ENCODE measurements at places on chromosomes 11 and 22.

DNA sequence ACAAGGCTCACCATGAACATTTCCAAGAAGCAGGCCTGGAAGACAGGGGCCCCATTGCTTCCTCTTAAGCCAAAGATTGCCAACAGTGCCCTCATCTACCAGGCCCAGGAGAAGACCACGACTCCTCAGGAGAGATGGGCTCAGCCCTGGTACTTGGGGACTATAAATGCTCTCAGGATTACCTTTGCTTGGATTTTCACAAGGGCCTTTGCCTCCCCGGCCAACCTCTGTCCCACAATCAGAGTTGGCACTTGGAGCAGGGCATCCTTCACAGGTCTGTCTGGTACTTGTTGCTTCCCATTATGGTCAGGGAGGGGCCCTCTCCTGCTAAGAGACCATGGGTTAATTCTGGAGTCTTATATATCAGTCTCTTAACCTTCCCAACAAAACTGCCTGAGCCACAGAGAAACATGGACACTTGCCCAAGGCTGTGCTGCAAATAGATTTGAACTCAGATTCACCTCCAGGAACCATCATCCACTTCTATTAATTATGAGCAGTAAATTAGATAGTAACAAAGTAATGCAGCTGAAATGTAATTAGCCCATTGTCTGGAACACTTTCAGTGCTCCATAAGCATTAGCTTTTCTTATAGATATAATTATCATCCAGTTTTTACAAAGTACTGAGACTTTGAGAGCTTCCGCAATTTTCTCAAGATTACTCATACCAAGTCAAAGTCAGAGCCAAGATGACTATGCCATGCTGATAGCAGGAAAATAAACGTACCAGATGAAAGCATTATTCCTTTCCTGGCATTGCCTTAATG is 33.5 kb downstream of the POU2AF3 start:
- DNase-seq, result no peak

DNA sequence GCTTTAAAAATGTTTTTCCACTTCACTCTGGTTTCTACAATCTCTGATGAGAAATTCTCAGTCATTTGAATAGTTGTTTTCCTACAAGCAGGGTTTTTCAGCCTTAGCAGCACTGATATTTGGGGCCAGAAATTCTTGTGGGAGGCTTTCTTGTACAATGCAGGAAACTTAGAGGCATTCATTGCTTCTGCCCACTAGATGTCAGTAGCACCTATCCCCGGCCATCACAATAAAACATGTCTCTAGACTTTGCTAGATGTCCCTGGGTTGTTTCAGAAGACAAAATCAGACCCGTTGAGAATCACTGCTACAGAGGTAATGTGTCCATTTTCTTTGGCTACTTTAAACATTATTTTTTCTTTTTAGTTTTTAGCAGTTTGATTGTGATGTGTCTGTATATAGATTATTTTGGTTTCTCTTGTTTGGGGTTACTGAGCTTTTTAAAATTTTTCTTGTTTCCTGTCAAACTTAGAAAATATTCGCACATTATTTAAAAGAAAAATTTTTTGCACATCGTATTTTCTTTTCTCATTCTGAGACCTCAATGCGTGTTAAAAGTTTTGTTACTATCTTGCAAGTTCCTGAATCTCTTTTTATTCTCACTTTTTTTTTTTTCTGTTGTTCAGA is 60.8 kb upstream of the CCDC179 start:
- DNase-seq, result no peak

DNA sequence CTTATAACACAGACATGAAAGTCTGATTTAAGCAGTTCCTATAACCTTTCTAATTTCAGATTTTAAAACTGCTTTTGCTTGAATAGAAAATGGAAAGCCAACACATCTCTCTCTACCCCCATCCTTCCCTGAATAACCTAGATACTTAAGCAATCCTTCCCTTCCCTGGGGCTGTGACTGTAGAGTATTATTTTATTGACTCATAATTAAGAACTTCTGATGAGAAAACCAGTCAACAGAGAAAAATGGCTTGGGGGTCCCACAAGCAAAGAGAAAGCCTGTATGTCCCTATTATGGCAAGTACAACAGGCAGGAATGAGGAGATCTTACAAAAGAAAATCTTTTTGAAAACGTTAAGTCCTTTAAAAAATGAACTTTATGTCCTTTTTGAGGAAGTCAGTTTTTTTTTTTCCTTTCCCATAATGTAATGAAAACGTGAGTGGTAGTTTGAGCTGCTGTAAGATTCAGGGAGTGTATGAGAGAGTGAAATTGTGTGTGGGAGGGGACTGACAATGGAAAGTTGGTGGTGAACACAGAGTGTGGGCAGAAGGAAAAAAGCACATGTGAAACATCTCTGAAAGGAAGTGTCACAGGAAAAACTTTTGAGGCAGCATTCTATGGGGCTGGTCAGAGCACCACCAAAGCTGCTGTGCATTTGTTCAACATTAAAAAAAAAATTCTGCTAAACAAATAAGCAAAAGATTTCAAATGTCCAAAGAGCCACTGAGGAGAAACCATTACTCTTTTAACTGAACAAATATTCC is 154.6 kb downstream of the MAML2 start:
- DNase-seq, result no peak

GRCh38 chr11:71246559-71246958 is 5.8 kb downstream of the SHANK2 start:
- DNase-seq, result no peak

- DNase-seq, result no peak
These were observed 82.2 kb upstream of the AKIP1 start for GRCh38 chr11:8828580-8829361.

- peak; percentile 43 for DNase-seq
These were observed 154.7 kb downstream of the BLID start for GRCh38 chr11:121961321-121961801.

DNA sequence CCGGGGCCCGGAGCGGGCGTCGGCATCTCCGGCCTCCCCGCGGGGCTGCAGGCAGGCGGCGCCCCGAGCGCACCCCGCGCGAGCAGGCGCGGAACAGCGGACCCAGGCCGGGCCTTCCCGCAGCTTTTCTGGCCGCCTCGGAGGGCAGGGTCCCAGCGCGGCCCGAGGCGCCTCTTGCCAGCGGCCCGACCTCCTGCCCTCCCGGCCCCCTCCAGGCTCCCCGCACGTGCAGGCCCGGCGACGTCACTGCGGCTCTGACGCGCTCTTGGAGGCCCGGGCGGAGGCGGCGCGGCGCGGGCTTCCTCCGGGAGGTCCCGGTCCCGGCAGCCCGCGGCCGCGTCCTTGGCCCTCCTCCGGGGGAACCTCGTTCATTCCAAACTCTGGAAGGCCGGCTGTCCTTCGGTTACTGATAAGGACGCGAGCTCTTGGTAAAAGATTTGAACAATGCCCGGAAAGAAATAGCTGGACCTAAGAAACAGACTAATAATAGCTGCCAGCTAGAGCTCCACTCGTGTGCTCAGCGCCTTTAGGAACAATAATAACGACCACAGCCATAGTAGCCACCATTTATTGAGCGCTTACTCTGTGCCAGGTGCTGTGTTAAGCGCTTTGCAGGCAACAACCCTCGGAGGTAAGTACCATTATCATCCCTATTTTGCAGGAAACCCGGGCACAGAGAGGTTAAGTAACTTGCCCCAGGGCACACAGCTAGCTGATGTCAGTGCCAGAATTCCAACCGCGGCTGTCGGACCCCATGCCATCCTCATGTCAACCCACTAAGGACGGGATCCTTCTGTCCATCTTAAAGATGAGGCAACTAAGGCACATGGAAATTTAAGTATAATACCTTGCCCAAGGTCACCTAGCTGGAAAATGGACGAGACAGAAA is 39.1 kb upstream of the CREB3L1 start:
- DNase-seq, result peak; percentile 86

GRCh38 chr11:44246726-44247125 is 63.2 kb downstream of the ALX4 start:
- no peak for DNase-seq

DNA sequence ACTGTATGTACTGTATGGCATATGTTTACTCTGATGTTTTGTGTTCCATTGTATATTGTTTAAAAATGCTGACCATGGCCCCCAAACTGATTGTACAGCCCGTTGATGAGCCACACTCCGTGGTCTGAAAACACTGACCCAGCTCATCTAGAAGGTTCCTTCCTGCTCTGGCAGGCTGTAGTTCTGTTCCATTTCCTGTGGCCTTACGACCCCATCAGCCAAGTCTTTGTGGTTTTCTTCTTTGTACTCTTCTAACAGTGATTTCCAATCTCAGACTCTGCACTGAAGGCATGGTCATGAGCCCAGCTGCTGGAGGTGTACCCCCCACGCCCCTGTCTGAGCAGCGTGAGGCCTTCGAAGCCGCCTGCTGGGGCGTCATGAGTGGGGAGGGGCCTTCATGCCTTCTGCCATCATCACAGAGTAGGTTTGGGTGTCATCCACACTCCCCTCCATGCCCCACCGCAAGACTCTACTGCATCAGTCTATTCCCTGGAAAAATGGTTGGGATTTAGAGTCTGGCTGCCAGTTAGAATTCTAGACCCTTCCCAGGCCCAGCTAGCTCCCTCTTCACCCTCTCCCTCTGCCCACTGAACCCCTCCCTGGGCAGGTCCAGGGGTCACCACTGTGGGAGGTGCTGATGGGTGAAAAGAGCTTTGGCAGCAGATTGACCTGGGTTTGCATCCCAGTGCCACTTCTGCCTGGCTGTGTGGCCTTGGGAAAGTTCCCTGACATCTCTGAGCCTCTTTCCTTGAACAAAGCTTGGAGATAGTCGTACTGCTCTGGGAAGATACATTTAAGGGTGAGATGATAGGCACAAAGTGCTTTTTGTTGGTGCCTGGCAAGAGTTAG is 11.3 kb upstream of the C11orf96 start:
- DNase-seq, result no peak

DNA sequence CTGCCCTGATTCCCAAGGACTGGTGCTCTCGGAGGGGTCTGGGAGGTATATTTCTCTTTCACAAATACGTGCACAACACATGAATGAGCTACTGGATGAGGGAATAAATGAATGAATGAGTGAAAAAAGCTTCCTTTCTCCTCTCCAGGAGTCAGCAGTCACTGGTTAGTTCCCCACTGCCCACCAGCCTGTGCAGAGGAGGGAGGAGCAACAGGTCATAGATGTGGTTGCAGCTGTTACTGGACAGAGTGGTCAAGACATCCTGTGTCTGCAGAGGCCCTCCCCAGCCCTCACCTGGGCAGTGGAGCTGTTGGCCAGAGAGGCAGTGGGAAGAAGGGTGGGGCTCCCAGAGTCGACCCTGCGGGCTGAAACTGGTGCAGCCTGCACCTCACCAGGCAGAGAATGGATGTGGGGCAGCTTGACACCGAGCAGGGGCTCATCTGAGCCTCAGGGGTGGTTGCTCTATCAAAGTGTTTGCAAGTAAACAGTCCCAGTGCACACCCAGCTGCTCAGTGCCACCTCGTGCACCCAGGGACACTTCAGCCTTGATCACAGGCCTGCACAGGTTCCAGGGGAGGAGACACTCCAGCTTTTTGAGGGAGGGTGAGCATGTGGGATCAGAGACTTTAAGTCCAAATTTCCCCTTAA is 1.4 kb upstream of the VPREB1 start:
- DNase-seq, result no peak

- DNase-seq, result no peak
These were observed 10.5 kb downstream of the CLPB start for GRCh38 chr11:72423840-72424239.

DNA sequence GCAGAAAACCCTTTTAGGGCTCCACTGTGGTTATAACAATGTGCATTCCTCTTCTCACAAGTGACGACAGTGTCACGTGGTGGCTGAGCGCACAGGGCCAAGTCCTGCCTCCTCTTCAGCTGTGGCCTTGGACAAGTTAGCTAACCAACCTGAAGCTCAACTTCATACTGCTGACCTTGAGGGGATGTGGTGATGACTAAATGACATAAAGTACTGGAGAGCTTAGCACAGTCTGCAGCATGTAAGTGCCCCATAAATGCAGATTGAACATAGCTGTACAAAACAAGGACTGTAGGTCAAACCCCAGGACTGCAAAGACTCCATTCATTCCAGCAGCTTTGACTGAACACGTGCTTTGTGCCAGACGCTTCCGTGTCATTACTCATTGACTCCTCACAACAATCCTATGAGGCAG is 20.1 kb upstream of the MRGPRX2 start:
- no peak for DNase-seq

DNA sequence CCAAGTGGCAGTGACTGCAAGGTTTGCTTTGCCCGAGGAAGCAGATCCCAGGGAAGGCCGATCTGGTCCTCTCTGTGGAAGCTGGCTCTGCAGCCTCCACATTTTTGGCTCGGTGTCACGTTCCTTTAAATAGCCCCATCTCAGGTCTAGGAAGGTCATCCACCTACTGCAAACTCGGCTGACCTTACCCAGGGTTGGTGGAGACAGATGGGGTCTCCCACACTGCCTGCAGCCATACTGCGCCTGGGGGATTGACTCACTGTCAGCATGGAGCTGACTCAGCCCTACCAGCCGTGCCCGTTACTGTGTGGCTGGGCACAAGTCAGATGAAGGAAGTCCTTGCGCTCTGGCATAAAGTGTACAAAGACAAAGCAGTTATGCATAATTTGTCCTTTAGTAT is 16.9 kb downstream of the CDPF1 start:
- no peak for DNase-seq

DNA sequence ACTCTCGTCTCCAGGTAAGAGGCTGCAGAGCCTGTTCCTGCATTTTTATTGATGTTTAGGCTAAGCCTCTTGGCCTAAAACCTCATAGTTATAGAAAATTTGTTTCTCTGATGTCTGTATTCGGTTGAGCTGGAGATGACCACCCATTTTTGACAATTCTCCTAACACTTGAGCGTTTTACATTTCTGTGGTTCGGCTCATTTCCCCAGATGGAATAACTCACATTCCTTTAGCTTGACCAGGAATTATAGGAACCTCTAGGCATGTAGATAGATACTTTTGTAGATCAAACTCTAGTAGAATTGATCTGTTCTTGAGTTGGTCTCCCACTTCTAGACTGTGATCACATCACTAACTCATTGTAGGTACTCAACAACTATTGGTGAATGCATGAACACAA is 172.6 kb upstream of the CADM1 start:
- DNase-seq, result no peak

- DNase-seq, result no peak
These were observed 49.1 kb upstream of the VPREB1 start for GRCh38 chr22:22195265-22196017.

- DNase-seq, result no peak
These were observed 11.5 kb downstream of the NPTXR start for GRCh38 chr22:38832005-38832978.

GRCh38 chr11:12414611-12415010 is 37.2 kb downstream of the PARVA start:
- no peak for DNase-seq
